ENCODE measurements at places on chromosomes 11 and 22.

DNA sequence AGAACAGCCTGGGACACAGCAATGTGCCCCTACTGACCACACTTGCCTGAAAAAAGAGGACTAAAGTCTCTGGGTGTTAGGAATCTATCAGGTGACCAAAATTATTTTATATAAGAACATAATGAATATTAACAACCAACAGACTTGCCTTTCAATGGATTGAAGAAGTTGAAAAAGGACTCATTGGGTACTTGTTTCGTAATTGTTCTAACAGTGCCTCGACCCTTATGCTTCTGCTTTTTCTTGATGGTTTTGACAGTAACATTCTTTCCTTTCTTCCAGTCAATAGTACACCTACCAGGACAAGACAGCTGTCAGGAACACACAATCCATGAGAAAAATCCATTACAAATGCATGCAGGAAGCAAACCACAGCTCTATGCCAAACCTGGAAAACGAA is 29.0 kb upstream of the PHLDA2 start:
- no peak for DNase-seq

- no peak for DNase-seq
These were observed 2.6 kb downstream of the LMO2 start for GRCh38 chr11:33889296-33889695.

- DNase-seq: no peak
These were observed 6.3 kb downstream of the AKIP1 start for GRCh38 chr11:8917157-8917825.

- no peak for DNase-seq
These were observed 7.7 kb upstream of the DGAT2 start for GRCh38 chr11:75760710-75761493.

GRCh38 chr11:44633641-44634040 is 68.2 kb downstream of the CD82 start:
- no peak for DNase-seq

- DNase-seq: no peak
These were observed 361.2 kb downstream of the TMEM135 start for GRCh38 chr11:87398931-87399330.

DNA sequence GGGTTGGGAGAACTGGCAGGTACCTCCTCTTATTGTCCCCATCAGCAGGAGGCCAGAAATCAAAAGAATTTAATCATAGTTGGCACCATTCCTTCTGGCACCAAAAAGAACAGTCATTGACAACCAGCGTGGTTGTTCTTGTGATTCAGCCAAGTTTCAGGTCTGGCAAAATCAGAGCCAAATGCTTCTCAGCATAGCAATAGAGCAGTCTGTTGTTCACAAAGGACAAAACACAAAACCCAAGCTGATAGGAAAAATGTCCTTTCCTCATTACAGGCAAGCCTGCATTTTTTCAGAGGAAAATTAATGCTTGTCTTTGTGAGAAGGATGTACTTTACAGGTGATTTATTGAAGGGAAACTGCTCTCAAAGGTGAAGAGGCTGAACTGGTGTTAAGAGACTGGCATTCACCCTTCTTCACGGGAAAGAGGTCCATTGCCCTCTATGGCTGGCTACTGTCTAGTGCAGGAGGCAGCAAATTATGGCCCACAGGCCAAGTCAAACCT is 241.8 kb upstream of the ARHGAP42 start:
- DNase-seq: no peak

DNA sequence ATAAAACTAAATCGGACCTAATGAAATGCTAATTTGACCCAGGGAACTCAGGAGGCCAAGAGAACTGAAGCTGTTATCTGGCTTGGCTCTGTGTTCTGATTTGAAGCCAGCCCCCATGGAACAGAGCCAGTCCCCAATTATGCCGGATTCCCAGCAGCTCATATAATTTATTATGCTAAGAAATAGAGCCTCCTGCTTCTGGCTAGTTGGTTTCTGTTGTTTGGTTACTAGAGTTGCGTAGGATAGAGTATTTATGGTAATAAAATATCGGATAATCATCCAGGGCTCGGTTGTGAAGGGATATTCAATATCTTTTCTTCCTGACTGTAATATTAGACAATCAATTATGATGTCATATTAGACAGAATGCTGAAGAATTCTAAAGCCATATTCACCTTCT is 120.4 kb upstream of the TTC12 start:
- no peak for DNase-seq

GRCh38 chr22:45226503-45227186 is 14.0 kb downstream of the KIAA0930 start:
- no peak for DNase-seq

GRCh38 chr11:61445516-61445915 is 15.6 kb downstream of the SDHAF2 start:
- DNase-seq: no peak

- no peak for DNase-seq
These were observed 156.8 kb downstream of the ST3GAL4 start for GRCh38 chr11:126512251-126512650.

GRCh38 chr11:69834251-69834650 is 15.0 kb upstream of the FGF3 start:
- DNase-seq: no peak

DNA sequence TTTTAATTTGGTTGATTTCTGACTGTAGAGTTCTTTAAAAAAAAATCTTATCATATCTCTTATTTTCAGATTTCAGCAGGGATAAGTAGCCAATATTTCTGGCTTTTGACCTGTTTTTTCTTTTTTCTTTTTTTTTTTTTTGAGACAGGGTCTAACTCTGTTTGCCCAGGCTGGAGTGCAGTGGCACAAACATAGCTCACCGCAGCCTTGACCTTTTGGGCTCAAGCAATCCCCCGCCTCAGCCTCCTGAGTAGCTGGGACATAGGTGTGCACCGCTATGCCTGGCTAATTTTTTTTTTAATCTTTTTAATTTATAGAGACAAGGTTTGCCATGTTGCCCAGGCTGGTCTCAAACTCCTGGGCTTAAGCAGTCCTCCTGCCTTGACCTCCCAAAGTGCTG is 23.9 kb upstream of the ZBTB44 start:
- DNase-seq: no peak

- no peak for DNase-seq
These were observed 445.6 kb downstream of the SOX6 start for GRCh38 chr11:15910761-15911160.

GRCh38 chr11:121667836-121668235 is 215.1 kb upstream of the SORL1-AS1 start:
- no peak for DNase-seq

DNA sequence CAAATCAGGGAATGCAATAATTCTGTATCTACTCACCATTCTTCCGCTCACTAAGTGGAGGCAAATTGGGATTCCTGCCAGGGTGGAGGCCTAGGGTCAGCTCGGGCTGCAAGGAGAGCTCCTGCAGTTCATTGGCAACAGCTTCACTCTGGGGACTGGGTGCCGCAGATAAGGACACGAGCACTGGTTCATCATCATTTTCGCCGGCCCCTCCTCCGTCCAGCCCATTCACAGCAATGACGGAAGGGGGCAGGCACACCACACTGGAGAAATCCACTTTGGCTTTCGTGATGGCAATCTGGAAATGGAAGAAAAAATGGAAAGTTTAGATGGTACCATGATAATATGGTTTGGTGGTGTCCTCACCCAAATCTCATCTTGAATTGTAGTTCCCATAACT is 84.4 kb downstream of the MRTFA start:
- DNase-seq: no peak

GRCh38 chr11:122393209-122393860 is 262.2 kb upstream of the UBASH3B start:
- DNase-seq: no peak

Measured in SK-N-DZ (cell line).